ENCODE measurements at places on chromosomes 3 and 15.

- DNase-seq: no peak
Measured at GRCh38 chr3:95905182-95905581, 909.2 kb upstream of the EPHA6 start.

DNA sequence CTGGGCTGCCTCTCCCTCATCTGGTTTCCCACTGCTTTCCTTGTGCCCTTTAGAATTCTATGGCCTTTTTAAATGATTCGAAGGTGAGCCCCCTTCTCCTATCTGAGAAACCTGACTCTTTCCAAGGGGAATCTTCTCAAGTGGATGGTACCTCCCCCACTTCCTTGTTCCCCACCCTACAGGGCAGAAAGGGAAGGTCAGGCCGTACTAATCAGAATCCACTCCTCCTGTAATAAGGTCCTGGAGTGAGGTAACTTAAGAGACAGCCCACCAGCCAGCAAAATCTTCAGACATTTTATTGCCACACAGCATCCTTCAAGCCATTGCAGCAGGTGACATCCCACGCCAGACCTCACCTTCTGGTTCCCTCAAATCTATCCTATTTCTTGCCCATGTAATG, 84.5 kb downstream of the MINAR1 start:
- DNase-seq: no peak

DNA sequence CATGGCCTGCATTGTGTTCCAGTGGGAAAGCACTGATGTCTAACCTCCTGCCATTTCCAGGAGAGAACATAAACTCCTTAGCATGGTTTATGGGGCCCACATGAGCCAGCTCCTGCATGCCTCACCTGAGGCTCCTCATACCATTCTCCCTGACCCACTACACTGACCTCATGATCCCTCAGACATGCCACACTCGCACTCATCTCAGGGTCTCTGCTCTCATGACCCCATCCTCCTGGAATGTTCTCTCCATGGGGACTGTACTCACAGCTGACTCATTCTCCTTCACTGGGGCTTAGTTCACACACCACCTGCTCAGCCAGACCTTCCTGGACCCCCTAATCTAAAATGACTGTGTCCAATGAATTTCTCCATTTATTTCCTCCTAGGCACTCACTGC, 4.0 kb upstream of the LMCD1 start:
- peak; percentile 49 for DNase-seq

GRCh38 chr3:149363053-149363452, 14.4 kb downstream of the TM4SF1 start:
- DNase-seq: no peak

- DNase-seq: no peak
Measured at GRCh38 chr3:155110022-155110421, 29.9 kb downstream of the MME start.

DNA sequence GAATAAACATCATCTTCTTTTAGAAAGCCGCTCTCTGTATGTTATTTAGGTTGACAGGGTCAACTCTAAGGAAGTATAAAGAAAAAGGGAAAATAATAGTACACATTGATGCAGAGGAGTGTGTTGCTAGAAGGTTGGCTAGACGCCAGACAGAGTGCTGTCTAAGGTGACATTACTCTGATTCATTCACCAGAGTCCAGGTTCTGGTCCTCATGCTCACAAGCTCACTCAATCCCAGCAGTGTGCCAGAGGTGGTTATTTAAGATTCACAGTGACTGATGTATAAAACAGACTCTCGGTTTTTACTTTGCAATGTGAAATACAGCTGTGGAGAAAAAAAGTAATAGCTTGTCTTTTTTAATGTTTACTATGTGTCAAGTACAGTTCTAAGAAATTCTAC, 1.7 kb downstream of the CFAP44 start:
- no peak for DNase-seq

GRCh38 chr3:108380128-108380795, 83.9 kb downstream of the HHLA2 start:
- DNase-seq: no peak

DNA sequence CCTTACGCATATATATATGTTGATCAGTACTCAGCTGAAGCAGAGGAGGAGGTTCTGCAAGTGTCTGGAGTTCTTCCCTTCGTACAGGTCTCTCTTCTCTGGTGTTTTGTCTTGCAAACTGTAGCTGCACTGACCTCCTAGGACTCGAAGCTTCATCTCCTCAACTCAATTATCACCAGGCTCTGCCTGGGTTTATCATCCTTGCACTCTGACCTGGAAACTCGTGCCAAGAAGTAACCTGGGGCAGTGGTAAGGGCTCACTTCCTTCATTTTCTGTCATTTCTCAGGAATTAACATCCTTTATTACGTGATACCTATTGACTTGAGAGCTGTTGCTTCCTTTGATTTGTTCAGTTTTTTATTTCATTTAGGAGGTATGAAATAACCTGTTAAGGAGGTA, 14.4 kb downstream of the REC114 start:
- DNase-seq: no peak
